ENCODE measurements at places on chromosomes 5 and 9.

- DNase-seq: peak; percentile 79
Measured at GRCh38 chr9:95504053-95504963, 12.5 kb downstream of the PTCH1 start.

GRCh38 chr9:71985297-71985911 lies 74.0 kb downstream of the C9orf85 start:
- no peak for DNase-seq

- DNase-seq: no peak
Measured at GRCh38 chr5:167921796-167922195, 369.6 kb upstream of the WWC1 start.

DNA sequence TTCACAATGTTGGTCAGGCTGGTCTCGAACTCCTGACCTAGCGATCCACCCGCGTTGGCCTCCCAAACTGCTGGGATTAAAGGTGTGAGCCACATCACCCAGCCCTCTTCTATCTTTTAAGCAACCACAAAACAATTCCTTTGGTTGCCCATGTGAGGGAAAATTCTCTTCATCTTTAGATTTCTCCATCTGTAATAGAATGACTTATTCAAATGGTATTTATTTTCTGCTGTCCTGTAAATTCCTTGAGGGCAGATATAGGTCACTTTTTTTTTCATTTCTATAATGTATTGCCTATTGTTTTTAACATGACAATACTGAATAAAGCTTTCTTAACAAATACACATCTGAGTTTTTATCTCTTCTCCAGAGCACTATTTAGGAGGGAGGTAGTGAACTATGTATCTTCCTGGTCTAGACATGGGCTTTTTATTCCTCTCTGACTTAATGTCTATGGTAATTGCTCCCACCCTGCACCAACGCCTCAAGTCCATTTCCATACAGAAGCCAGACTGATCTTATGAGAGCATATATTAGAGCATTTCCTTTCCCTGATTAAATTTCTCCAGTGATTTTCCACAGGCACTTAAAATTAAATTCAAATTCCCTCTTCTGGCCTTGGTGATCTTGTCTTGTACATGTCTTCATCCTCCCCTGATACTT lies 595.6 kb downstream of the CAAP1 start:
- DNase-seq: no peak

DNA sequence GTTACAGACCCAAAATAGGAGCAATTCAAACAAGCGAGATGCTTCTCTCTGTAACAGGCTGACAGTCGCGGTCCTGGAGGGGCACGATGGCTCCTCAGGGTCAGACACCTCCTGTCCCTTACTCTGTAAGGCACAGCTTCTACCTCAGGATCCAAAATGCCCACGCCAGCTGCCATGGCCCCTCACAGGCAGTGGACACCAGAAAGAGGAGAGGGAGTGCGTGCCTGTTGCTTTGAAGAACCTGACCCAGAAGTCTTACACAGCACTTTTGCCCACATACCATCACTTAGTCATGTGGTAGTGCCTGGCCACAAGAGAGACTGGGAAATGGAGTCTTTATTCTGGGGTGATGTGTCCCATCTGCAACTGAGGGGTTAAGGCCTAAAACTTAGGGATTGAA lies 11.6 kb upstream of the ABL1 start:
- DNase-seq: no peak

- no peak for DNase-seq
Measured at GRCh38 chr5:177109810-177110209, 23.1 kb downstream of the FGFR4 start.

DNA sequence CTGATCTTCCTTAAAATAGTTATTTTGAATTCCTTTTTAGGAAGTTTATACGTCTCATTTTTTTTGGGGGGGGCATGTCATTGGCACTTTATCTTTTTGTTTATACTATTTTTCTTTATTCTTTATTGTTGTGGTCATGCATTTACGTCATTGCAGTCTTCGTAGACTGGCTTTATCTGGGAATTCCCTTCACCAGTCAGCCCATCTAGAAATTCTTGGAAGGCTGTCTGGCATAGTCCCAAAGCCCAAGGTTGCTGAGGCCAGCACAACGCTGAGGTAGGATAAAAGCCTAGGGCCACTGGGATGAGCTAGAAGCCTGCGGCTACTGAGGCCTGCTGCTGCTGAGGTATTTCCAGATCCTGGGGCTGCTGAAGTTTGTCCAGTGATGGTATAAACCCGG lies 121.5 kb downstream of the ISOC1 start:
- DNase-seq: no peak

- no peak for DNase-seq
Measured at GRCh38 chr5:67141644-67142043, 55.0 kb downstream of the CD180 start.

DNA sequence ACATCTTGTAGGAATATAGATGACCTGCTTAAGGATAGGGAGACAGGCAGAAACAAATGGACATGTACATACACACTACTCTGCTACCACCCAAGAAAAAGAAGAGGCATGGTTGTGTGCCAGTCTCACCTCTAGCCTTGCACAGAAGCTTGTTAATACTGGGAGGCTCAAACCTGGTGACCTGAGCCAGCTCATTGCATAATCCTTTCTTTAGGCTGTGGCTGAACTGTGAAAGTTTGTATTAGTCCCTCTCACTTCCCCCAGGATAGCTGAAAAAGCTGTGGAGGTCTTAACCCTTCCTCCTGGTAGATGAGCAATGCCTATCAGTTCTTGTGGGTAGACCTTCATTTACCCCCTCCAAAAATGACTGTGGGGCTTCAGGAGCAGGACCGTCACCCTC lies 28.7 kb downstream of the TPD52L3 start:
- DNase-seq: no peak

- no peak for DNase-seq
Measured at GRCh38 chr9:136900988-136901515, 14.7 kb downstream of the TRAF2 start.

DNA sequence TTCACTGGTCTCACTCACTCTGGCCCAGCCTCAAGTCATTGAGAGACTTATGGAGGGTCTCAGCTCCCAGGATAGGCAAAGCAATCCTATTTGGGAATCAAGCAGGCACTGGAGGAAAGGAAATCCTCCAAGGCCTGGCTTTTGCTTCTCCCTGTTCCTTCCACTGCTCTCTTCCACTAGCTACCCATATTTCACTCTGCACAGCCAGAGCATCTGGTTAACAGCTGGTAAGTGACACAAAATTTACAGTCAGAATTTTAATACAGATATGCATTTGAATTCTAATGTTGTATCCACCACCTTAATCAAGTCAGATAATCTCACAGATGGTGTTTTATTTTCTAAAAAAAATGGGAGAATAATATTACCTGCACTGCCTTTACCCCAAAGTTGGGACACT lies 868 bp upstream of the C1QTNF2 start:
- DNase-seq: no peak

GRCh38 chr9:21395778-21396717 lies 10.8 kb upstream of the IFNA2 start:
- DNase-seq: peak; percentile 68

GRCh38 chr5:136094189-136094912 lies 38.3 kb upstream of the SMAD5 start:
- peak; percentile 25 for DNase-seq

- DNase-seq: no peak
Measured at GRCh38 chr5:143543358-143544255, 140.1 kb upstream of the NR3C1 start.

GRCh38 chr5:154740957-154741356 lies 14.2 kb upstream of the LARP1 start:
- DNase-seq: no peak

DNA sequence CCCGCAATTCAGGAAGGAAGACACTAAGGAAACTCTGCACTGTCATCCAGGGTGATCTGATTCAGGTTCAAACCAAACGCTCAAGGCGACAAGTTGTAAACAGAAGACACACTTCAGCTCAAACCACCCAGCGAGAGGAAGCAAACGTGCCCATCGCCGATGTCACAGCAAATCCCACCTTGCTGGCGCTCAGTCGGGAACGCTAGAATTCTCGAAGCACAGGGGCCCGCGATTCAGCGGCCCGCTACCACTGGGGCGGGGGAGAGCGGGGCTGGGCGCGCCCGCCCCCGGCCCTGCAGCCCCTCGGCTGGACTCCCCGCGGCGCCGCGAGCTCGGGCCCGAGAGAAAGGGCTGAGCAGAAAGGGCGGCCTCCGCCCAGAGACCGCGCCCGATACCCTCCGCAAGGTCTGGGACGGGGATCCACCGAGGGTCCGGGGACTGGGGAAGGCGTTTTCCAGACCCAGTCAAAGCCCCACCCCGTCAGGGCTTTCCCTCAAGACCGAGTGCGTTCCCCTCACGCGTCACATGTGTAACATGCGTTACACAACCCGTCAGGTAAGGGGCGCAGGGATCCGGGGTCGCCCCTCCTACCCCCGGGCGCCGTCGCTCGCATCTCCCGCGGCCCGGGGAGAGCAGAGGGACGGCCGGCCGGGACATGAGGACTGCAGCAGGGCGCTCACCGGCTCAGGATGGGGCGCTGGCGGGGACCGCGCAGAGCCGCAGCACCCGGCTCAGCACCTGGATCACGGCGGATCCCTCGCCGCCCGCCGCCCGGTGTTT lies 469 bp downstream of the AGTPBP1 start:
- DNase-seq: peak; percentile 62

- no peak for DNase-seq
Measured at GRCh38 chr5:72093824-72094223, 13.5 kb upstream of the MAP1B start.

DNA sequence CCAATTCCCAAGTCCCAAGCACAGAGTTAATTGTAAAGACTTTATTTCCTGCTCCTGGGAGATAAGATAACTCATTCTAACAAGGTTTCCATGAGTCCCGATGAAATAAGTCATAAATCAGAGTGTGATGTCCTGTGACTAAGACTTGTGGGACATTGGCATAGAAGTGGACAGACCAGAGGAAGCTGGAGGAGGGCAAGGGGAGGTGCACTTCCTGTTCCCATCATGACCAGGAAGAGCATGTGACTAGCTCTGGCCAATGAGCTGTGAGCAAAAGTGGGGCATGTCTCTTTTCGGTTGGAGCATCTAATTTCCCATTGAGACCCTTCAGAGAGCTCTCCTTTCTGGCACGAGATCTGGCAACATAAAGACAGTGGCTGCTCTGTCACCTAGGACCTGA lies 100.4 kb downstream of the ZNF354C start:
- DNase-seq: no peak

- DNase-seq: no peak
Measured at GRCh38 chr5:114447084-114447773, 85.4 kb downstream of the KCNN2 start.

DNA sequence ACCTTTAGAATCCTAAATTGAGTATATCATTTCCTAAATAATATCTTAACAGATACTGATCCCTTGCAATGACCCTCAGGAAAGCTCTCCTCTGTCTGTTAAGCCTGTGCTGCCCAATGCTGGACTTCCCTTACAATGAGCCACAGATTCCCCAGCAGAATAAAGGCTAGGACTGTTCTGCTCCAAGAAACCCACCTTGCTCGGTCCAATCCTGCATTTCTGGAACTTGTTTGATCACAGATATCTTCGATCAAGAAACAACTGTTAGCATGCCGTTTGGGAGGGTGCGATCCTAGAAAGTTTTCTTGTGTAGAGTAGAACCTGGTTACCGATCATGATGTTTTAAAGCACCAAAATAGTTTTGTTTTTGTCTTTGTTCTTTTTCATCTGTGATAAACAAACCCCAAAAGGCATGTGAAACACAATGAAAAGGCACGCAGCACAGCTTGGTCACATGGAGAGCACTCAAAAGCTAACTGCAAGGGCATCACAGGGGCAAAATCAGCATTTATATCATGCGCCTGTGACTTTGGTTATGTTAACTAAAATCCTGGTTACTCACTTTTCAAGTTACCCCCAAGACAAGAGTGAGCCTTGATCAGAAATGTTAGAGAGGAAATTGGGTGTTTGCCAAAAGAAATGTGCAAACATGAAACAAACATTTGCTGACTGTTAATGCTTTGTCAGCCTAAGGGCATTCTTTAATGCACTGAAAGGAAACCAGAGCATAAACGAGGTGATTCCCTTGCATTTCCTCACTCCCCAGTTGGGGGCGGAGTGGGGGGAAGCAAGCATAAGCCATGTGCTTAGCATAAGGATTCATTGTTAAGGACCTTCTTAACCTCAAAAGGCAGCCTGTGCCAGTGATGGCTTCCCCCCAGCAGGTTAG lies 61.9 kb upstream of the ADAMTS16 start:
- DNase-seq: no peak

DNA sequence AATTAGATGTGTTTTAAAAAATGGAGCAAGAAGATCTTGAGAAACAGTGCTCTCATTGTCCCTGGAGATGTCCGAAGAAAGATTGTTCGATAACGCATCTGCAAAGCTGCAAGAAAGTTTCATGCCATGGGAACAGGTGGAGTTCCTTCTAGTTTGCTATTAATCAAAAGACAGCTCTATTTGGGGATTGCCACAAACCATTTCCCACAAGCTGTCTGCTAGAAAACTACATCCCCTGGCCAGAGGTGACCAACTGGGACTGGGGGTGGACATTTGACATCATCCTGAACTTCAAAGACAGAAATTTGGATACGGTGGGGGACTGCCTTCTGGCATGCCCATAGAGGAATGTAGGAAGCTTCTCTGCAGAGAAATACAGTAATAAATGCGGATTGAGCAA lies 50.8 kb upstream of the OSMR start:
- DNase-seq: no peak

- no peak for DNase-seq
Measured at GRCh38 chr5:83914199-83914598, 193.5 kb upstream of the HAPLN1 start.

DNA sequence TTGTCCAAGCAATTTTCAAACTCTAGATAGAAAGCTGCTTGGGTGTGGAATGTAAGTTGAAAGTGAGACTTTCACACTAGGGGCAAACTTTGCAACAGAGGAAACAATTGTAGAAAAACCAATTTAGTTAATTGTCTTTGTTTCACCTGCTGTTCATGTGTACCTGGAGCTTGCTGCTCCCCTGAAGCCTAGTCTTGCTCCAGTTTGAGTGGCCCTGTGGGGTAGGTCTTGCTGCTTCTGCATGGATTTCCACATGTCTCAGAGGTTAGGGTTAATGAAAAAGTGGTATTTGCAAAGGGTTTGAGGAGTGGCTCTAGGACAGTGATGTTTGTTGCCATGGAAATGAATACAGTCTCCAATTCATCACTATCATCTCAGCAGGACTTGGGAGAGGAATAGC lies 182.2 kb downstream of the FSTL4 start:
- DNase-seq: no peak

DNA sequence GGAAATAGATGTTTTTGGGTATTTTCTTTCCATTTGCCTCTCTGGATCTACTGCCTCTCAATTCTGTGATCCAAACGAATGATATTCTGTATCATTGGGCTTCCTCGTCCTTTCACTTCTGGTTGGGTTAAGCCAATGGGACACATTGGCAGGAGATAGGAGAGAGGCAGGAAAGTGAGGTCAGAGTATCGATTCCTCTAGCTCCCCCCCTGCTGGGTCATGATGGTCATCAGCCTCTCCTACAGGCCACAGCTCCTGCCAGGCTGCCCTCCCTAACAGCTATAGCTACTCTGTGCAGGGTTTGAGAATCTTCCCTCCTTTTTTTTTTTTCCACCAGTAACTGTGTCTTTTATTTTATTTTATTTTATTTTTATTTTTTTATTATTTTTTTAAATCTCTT lies 39.4 kb downstream of the APBA1 start:
- DNase-seq: no peak

Data from cerebellar cortex (tissue), 1 donor.